Daoy (cell line): ENCODE measurements at places on chromosomes 2 and 18.

- no peak for DNase-seq
Observed at GRCh38 chr18:55206927-55207326, 247.7 kb upstream of the CCDC68 start.

GRCh38 chr2:46826569-46827245 is 88.9 kb downstream of the MCFD2 start:
- no peak for DNase-seq

- no peak for DNase-seq
Observed at GRCh38 chr2:24830786-24831185, 37.6 kb downstream of the CENPO start.

DNA sequence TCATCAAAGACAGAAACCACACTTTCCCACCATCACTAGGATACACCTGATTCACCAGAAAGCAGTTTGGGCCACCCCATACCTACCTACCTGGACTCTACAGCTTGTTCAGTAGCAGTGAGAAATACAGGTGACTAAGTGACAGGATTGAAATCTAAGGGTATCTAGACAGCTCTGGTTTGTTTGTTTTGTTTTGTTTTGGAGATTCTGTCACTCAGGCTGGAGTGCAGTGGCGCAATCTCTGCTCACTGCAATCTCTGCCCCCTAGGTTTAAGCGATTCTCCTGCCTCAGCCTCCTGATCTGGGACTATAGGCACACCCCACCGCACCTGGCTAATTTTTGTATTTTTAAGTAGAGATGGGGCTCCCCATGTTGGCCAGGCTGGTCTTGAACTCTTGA is 3.1 kb downstream of the TTC21B start:
- DNase-seq: no peak

DNA sequence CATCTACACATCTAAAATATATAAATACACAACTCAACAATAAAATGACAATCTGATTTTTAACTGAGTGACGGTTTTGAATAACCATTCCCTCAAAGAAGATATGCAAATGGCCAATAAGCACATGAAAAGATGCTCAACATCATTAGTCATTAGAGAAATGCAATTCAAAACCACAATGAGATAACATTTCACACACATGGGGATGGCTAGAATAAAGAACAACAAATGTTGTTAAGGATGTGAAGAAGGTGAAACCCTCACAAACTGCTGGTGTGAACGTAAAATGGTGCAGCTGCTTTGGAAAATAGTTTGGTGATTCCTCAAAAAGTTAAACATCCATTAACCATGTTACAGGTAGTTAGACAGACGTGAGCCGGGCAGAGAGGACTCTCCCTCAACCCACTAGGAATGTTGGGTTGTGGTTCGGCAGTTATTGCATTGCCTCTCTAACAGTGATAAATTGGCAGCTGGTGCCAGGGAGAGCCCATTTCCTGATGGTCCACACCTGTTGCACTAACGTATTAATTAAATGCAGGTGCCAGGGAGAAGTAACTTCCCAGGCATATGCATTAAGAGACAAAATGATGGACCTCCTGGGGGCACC is 22.3 kb upstream of the DUSP2 start:
- DNase-seq: no peak

- DNase-seq: no peak
Observed at GRCh38 chr2:197107291-197108269, 181.1 kb upstream of the PGAP1 start.

DNA sequence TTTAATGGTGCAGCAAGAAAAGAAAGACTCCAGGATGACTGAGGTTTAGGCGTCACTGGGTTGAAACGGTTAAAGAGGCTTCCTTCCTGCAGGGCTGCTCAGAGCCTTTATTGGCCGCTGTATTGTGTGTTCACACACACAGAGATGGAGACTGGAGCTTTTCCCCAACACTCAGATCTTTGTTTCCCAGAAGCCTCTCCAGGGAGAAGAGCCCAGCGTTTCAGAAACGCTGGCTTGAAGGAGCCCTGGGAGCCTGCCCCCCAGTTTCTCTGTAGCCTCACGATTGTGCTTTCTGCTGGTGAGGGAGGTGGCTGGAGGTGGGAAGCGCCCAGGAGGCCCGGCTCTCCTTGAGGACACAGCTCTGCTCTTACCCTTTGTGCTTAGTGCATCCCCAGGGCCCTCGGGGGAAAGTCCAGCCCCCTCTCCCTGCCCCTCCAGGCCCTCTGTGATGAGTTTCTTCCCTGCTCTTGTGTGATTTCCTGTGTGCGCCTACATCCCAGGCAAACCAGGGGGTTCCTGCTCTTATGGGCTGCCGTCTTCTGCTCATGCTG is 37.1 kb downstream of the RRM2 start:
- DNase-seq: no peak

DNA sequence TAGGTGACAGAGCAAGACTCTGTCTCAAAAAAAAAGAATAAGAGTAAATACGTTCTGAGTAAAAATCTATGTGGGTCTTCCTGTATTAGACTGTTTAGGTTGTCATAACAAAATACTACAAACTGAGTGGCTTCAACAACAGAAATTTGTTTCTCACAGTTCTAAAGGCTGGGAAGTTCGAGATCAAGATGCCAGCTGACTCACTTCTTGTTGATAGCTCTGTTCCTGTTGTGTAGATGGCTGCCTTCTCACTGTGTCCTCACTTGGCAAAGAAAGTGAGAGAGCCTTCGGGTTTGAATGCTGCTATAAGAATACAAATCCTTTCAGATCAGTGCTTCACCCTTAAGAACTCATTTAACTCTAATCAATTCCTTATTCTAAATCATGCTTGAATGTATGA is 430.0 kb upstream of the VWC2L start:
- no peak for DNase-seq

- DNase-seq: no peak
Observed at GRCh38 chr2:151637271-151637781, 97.0 kb downstream of the NEB start.

DNA sequence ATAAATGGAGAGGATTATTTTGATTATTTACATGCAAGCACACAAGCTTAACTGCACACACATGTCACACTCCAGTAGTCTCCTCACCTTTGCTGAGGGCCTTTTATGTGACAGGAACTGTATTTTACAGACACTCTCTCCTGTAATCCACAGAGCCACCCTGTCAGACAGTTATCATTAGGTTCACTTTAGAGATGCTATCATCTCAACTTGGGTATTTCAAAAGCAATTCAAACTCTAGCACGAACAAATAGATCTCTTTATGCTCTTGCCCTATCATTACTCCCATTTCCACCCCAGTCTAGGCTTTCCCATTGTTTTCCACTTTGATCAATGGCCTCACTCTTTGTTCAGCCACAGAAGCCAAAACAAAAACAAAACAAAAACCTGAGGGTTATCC is 281.2 kb upstream of the EPHA4 start:
- no peak for DNase-seq

DNA sequence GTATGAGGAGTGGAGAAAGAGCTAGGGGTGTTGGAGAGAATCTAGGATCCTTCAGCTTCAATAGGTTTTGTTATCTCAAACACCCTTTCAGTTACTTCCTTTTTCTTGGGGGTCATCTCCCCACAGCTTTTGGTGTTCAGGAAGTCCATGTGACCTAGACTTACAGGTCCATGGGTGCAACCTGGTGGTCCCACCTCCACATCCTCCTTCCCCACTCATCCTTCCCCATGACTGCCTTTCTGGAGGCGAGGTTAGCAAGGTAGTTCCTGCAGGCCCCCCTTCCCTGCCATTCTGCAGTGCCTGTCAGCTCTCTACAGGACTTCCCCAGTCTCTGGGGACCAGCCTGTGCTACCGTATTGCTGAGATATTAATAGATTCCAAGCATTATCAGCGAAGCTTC is 107.6 kb downstream of the TMEM17 start:
- no peak for DNase-seq
